H54 (cell line): ENCODE measurements at places on chromosomes 2 and 18.

- DNase-seq, result no peak
Observed at GRCh38 chr2:158140201-158140600, 38.5 kb downstream of the UPP2 start.

GRCh38 chr2:158659483-158659882, 135.6 kb upstream of the DAPL1 start:
- DNase-seq, result no peak

DNA sequence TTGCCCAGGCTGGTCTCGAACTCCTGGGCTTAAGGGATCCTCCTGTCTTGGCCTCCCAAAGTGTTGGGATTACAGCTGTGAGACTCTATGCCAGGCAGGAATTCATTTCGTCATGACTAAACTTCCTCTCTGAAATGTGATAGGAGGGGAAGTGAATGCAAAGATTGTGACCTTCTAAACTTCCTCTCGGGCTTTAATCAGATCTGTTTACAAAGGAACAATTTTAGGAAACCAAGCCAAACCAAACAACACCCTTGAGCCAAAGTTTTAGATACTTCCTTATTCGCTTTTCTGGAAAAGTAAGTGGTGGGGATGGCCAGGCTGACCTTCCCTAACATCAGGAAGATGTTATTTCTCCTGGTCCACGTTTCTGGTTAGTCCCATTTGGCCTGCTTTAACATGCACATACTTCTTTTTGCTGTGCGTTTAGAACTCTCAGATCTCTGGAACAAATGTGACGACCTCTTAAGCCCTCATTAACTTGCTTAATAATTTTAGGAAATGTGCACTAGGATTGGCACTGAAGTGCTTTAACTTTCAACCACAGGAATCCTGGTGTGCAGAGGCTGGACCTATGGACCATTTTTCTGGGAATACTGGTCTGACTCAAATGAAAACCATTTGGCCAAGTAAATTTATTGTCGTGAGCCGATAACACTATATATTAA, 33.2 kb upstream of the YES1 start:
- DNase-seq, result peak; percentile 23

- no peak for DNase-seq
Observed at GRCh38 chr2:227696990-227697679, 20.7 kb downstream of the SLC19A3 start.

DNA sequence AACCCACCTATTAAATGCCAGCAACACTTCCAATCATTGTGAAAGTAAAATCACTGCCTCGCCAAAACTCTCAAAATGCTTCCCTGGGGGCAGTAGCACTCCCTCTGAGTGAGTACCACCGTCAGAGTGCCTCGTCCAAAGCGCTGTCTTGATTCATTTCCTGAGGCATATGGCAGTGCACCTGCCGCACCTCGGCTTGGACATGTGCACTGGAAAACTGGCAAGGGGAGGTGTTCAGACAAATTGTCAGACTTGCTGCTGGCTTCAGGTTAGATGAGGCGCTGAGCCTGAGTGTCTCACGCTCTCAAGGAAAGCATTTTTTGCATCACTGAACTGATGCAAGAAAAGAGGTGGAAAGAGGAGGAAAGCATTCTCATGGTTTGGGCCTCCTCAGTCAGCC, 132.8 kb downstream of the ATL2 start:
- no peak for DNase-seq

GRCh38 chr2:33317369-33318007, 159.0 kb upstream of the RASGRP3 start:
- no peak for DNase-seq

- DNase-seq, result no peak
Observed at GRCh38 chr2:48482769-48483168, 47.2 kb upstream of the STON1 start.
